ENCODE measurements at places on chromosomes 4 and X. TPM values are rescaled to one million over a fixed set of nuclear protein-coding genes. Genes with fewer than 3 reads are reported as not detected.

DNA sequence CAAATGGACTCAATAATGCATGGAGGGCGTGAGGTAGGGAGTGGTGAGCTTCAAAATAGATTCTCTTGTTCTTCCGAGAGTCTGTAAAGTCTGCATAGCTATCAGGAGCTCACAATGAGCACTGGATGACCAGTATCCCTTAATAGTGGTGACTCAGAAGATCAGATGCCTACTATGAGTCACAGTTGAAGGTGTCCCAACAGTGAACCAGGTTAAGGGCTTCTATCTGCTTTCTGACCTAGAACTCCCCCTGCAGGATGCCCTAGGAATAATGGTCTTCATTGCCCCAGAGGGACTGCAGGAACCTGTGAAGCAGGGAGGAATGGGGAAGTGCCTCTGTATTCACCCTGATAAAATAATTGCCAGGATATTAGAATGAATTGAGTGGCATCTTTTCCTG is 22.1 kb downstream of the DGKK start:
- H3K4me1 ChIP-seq: no peaks in the 10 kb centered on the region
- no peak overlapping the region for H3K4me3 ChIP-seq
- no peak for DNase-seq
- no peaks in the 10 kb centered on the region for H3K27me3 ChIP-seq
- H3K36me3 ChIP-seq: no peaks in the 10 kb centered on the region

GRCh38 chr4:1674682-1675081 is 9.4 kb downstream of the FAM53A start:
- H3K4me3 ChIP-seq: no peak overlapping the region
- no peaks in the 10 kb centered on the region for H3K27me3 ChIP-seq
- H3K4me1 ChIP-seq: no peaks in the 10 kb centered on the region
- DNase-seq: no peak
- no peaks in the 10 kb centered on the region for H3K36me3 ChIP-seq

Gene CAMK2D
- 50.3 TPM for total RNA-seq

Gene LYAR
- total RNA-seq: 6.4 TPM
